ENCODE measurements at places on chromosomes 6 and 20. TPM values are rescaled to one million over a fixed set of nuclear protein-coding genes. Genes with fewer than 3 reads are reported as not detected.

GRCh38 chr20:51703400-51704287, 64.5 kb downstream of the ATP9A start:
- DNase-seq = no peak

GRCh38 chr6:105882121-105882803, 203.9 kb upstream of the PRDM1 start:
- no peak for DNase-seq

GRCh38 chr20:58690396-58691135, 2.0 kb upstream of the NPEPL1 start:
- no peak for DNase-seq

Gene RBM24
- total RNA-seq = 3.1 TPM

DNA sequence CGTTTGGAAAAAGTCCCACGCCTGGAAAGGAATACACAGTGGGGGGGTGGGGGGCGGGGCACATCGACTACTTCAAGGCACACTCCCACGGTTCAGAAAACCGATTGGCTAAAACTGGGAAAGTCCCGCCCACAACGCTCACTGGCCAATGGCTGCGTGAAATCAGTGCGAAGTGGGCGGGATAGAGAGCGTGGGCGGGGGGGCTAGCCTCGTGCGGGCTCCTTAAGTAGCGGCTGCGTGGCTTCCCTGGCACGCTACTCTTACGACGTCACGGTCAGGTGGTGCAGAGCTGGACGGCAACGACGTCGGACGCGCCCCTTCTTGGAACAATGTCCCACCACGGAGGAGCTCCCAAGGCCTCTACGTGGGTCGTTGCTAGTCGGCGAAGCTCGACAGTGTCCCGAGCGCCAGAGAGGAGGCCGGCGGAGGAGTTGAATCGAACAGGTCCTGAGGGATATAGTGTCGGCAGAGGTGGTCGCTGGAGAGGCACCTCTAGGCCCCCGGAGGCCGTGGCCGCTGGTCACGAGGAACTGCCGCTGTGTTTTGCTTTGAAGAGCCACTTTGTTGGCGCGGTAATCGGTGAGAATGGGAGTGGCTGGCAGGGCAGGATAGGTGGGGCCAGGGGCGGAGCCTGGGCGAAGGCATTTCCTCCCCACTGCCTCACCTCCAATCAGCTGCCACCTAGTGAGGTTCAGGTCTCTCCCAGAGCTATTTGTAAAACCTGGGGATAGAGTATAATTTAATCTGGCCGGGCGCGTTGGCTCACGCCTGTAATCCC, at the start of gene DDX43:
DDX43 (plus strand) TSS at position 252 of the 778 bp plus-strand sequence; CDS start at position 330, 78 bp downstream.
- peak; percentile 67 for DNase-seq

Gene AVP
- not detected for total RNA-seq

Gene MTFR2
- 0.80 TPM for total RNA-seq

Gene ZSCAN12
- 7.3 TPM for total RNA-seq

DNA sequence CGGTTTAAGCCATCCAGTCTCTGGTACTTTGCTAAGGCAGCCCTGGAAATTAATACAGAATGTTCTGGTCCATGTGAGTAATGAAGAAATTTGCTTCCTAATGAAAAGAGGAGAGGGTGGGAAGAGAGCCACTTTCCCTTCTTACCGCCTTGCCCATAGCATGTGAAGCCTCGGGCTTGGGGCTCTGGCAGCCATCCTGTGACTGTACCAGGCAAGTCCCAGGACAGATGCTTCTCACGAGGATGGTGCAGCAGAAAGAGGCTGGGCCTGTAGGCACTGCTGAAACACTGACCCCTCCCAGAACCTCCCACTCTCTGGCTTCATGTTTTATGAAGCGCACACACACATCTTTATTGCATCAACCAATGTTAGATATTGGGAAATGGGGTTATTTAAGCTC, 74.8 kb downstream of the IYD start:
- DNase-seq = no peak

- DNase-seq = no peak
Observed at GRCh38 chr6:91276315-91276714, 689.4 kb upstream of the MAP3K7 start.

GRCh38 chr6:20352346-20352745, 49.3 kb upstream of the E2F3 start:
- DNase-seq = no peak

- DNase-seq = no peak
Observed at GRCh38 chr20:37902504-37903313, at the start of gene VSTM2L. TSS of gene VSTM2L (plus strand) at chr20:37903127. CDS start at chr20:37903351, 224 bp downstream.

DNA sequence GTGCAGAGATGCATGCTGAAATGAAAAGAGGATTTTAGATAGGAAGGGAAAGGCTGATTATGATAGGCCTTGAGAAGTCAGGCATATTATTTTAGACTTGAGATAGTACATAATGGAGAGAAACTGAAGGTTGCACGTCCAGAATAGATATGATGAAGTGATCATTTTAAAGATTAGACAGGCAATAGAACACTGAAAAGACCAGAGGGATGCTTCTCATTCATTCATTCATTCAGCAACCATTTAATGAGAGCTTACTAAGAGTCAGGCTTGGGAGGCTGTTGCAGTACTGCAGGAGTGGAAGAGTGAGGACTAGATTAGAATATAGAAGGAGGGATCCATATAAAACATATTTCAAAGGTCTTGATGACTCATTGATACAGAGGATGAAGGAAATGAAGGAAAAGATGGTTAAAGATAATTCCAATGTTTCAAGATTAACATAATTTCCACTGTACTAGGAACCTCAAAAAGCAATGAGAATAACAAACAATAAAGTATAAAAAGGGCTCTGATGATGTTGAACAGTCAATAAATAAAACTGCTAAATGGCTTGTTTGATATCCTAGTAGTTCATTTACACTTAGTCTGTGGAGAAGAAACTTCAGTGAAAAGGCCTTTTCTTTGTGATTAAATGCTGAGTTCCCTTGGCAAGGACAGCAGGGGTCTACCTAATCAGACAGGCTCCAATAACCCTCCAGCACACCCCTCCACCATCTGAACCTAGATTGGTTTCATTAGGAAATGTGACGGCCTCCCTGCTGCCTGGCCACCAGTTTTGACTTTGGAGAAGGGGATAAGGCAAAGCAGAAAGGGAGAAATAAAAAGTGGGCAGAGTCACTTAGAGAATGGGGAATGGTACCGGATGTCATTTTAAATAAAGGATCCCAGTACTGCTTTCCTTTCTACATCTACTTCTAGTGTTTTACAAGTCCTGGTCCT, 5.3 kb upstream of the FBXO9 start:
- DNase-seq = no peak

DNA sequence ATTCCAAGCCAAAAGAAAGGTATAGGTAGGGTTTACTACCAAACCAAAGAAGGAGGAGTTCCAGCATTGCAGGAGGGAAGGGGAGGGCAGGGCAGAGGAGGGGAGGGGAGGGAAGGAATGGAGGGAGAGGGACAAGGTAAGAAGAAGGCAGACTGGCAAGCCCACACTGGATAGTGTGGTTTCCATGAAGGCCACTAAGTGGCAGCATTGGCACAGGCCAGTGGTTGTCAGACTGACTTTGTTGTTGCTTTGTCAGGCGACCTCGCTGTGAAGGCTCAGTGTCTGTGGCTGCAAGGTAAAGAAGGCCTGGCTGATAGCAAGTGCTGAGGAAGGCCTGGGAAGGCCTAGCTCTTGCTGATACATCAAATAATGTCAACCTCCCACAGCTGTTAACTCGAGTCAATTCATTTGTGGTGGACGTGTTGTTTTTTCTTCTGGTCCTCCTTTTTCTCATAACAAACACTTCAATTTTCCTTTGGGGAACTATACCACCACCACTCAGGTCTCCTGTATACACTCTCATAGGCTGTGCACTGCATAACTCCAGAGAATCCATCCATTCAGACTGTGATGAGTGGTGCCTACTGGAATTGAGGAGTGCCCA, 7.7 kb upstream of the ZNF334 start:
- DNase-seq = peak; percentile 66

DNA sequence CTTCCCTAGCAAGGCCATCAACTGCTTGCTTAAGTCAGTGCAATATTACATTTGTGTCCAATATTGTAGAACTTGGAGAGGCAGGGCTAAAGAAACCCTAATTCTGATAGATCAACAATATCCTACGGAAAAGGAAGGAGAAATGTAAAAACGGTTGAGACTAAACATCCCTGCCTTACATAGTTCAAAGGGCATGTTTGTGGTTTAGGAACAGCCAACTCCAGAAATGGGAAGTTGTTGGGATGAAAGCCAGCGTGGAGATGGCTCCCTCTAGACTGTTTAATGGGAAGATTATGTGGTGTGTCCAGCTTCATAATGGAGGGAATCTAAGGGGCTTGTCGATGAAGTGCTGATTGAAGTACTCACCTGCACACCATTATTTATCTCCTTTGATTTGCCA, 145.3 kb upstream of the TENT5A start:
- no peak for DNase-seq

DNA sequence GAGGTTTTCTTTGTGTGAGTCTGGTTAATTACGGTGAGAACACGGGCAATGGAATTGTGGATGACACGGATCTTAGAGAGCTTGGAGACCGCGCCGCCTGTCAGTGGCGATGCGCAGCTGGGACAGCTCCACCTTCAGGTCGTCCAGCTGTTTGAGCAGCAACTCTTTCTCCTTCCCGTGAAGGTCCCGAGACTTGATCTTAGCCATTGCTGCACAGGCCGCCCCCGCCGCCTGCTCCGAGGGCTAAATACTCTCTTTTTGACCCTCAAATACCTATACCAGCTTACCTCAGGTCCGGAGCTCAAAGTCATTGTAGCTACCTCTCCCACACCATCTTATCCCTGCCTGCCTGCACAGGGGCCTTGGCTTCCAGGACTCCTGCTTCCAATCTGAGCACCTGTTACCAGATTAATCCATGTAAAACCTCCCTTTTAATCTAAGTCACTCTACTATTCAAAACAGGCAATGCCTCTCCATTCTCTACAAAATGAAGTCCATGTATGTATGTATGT, 100.2 kb downstream of the PREP start:
- DNase-seq = no peak

- DNase-seq = peak; percentile 85
Observed at GRCh38 chr20:31713312-31714273, 9.1 kb downstream of the BCL2L1 start.

Gene ZC3H12D
- total RNA-seq = 1.6 TPM

Gene IPCEF1
- 5.0 TPM for total RNA-seq

DNA sequence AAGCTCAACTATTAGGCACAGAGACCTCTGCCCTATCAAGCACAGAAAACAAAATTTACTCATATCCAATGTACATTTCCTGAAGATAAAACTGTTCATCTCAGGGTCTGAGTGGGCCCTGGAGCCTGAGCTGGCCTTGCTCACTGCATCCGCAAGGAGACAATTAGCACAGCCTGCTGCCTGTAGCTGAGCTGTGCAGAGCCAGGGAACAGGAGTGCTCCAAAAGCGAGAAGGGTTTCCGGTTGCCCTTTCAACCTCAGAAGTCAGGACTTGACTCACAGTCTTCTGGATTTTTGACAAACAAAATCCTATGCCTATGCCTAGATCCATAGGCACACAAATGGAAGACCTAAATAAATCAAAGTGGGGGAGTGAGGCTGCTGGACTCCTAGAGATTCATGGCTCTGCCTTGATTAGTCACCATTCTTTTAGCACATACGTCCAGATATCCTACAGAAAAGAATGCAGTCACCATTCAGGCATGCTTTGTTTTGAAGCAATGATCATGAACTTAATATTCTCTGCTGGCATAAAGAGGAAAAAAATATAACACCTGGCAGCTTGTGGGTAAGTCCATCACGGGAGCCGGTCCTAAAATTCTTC, 73.5 kb downstream of the BFSP1 start:
- DNase-seq = no peak

GRCh38 chr20:36391456-36391855, 85.3 kb downstream of the DLGAP4 start:
- DNase-seq = no peak

DNA sequence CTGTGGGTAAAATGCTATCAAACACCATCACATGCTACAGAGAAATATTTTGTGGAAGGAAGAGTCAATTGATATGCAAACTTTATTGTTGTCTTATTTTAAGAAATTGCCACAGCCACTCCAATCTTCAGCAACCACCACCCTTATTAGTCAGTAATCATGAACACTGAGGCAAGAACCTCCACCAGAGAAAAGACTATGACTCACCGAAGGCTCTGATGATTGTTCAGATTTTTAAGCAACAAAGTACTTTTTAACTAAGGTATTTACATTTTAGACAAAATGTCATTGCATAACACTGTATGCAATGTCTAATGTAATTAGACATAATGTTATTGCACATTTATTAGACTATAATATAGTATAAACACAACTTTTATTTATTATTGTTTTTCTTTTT, 26.2 kb upstream of the MMP24 start:
- no peak for DNase-seq

- no peak for DNase-seq
Observed at GRCh38 chr6:85923013-85923430, 280.3 kb upstream of the SYNCRIP start.

All from sciatic nerve (tissue), 2 donors.